ENCODE measurements at places on chromosomes 11 and 22. TPM values are rescaled to one million over a fixed set of nuclear protein-coding genes. Genes with fewer than 3 reads are reported as not detected.

DNA sequence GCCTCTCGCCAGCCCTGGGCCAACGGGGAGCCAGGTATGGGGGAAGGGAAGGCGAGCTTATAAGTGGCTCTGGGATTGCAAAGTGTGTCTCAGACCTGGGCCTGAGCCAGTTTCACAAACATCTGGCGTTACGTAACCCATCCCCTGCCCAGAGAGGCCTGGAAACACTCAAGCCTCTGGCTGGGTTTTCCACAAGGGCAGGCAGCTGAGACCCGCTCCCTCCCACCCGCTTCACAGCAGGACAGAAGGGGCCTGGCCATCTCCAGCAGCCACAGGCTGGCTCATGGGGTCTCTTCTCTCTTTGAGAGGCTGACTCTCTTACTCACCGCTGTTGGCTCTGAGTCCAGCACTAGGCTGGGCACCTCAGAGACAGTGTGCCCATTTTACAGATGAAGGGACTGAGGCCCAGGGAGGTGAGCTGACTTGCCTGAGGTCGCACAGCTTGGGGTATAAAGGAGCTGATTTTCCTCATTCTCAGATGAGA lies 44.5 kb downstream of the TRIOBP start:
- peak; percentile 27 for DNase-seq
- no peaks in the 10 kb centered on the region for H3K27me3 ChIP-seq
- peaks cover 5% of the 10 kb centered on the region for H3K4me1 ChIP-seq
- H3K27ac ChIP-seq = no peak overlapping the region
- H3K36me3 ChIP-seq = no peaks in the 10 kb centered on the region

GRCh38 chr11:102476812-102477211 lies 24.2 kb upstream of the TMEM123 start:
- H3K36me3 ChIP-seq = no peaks in the 10 kb centered on the region
- peaks cover 10% of the 10 kb centered on the region for H3K4me1 ChIP-seq
- H3K27me3 ChIP-seq = no peaks in the 10 kb centered on the region
- H3K27ac ChIP-seq = no peak overlapping the region
- DNase-seq = peak; percentile 23

DNA sequence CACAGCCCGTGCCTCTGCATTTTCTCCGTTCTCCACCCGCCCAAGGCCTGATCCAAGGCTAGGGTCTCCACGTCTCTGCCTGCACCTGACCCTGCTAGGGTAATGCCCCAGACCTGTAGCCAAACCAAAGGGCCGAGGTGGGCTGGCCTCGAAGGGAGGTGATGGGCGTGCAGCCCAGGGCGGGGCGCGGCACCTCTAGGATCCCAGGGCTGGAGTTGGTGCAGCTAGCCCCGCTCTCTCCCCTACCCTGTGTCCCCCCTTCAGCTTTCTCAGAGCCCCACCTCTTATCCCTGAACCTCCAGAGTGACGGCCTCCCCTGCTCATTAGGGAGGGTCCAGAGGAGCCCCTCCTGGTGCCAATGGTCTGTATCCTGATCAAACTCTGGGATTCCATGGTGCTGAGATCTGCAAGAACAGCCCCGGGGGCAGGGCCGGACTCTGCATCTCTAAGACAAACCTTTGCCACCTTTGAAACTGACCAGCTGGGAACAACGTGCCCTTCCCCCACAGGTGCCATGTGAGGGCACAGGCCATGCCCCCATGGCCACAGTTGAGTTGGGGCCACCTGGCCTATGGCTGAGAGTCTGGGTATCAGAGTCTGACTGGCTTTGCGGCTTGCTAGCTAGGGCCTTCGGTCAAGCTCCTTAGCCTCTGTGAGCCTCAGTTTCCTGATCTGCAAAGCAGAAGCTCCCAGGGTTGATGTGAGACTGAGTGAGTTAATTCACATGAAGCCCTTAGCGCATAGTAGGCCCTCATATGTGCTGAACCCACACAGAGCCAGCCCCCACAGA lies 23.1 kb upstream of the CBX7 start:
- no peak overlapping the region for H3K4me3 ChIP-seq
- peaks cover 66% of the 10 kb centered on the region for H3K4me1 ChIP-seq
- H3K27me3 ChIP-seq = no peaks in the 10 kb centered on the region

GRCh38 chr11:123110397-123110796 lies 48.5 kb upstream of the HSPA8 start:
- H3K36me3 ChIP-seq = no peaks in the 10 kb centered on the region
- H3K27ac ChIP-seq = no peak overlapping the region
- H3K4me3 ChIP-seq = no peak overlapping the region
- H3K4me1 ChIP-seq = no peaks in the 10 kb centered on the region
- no peaks in the 10 kb centered on the region for H3K27me3 ChIP-seq
- DNase-seq = no peak

DNA sequence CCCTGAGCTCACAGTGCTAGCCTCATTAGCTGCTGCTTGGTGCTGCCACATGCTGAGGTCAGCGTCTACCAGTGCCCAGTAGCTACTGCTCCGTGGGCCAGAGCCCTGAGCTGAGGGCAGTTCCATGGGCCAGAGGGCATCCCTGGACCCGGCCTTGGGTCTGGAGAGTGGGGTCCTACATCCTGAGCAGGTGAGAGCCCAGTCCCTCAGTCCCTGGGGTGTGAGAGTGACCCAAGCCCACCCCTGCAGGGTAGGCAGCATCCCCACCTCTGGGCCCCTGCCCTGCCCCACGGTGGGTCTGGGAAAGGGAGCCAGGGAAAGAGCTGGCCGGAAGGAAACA lies 9.8 kb downstream of the LMNTD2 start:
- H3K4me1 ChIP-seq = peaks cover 3% of the 10 kb centered on the region
- peaks cover 15% of the 10 kb centered on the region for H3K27me3 ChIP-seq
- H3K36me3 ChIP-seq = no peaks in the 10 kb centered on the region
- no peak for DNase-seq
- no peak overlapping the region for H3K4me3 ChIP-seq

DNA sequence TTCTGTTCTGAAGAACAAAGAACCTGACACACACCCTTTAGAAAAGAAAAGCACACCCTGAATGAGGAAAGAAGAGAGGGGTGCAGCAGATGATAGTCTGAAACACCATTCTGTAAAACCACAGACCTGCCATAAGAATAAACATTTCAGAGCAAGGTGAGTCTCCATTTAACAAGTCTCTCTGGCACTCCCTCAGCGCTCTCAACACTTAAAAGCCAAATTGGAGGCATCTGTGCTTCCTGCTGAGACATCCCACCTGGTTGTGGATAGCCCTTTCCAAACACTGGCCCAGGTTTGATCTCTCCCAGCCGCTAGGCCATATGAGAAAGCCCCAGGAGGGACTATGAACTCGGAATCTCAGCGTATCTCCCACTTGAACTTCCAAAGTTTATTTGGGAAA lies 36.3 kb downstream of the ETS1 start:
- peaks cover 7% of the 10 kb centered on the region for H3K4me1 ChIP-seq
- H3K36me3 ChIP-seq = no peaks in the 10 kb centered on the region
- H3K27ac ChIP-seq = no peak overlapping the region
- no peak for DNase-seq

DNA sequence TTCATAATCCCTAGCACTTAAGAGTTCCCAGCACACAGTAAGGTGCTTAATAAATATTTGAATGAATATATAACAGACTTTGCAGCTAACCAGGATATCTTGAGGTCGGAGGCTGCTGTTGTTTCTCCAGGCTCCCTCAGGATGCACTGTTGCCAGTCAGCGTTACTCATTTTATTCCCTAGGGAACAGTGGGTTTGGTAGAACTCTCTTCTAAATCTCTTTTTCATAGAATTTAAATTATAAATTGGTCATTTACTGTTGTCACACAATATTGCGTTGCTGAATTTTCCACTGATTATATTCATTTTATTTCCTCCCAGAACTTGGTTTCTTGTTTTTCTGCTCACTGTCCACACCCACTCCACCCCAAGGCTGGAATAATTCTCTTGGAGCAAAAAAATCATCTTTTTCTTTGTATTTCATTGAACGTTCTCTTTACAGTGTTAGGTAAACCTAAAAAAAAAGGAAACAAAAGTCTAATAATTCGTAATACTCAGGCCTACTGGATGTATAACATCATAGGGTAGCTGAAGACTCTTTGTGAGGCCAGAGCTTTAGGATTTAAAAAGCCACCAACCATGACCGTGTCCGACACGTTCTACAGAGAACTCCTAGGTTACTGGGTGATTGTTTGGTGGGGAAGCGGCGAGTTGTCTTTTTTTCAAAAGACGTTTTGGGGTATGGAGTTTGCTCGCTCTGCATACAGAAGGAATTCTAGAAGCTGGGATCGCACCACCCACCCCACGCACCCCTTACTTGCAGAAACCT lies 766 bp upstream of the CAPRIN1 start:
- peaks cover 7% of the 10 kb centered on the region for H3K36me3 ChIP-seq
- peak overlapping the region; percentile 100 for H3K4me3 ChIP-seq
- no peak for DNase-seq
- H3K27ac ChIP-seq = peak overlapping the region; percentile 100
- H3K27me3 ChIP-seq = no peaks in the 10 kb centered on the region
- H3K4me1 ChIP-seq = peaks cover 17% of the 10 kb centered on the region

- H3K27me3 ChIP-seq = peaks cover 94% of the 10 kb centered on the region
- H3K4me1 ChIP-seq = peaks cover 13% of the 10 kb centered on the region
- DNase-seq = peak; percentile 82
- no peak overlapping the region for H3K27ac ChIP-seq
- H3K36me3 ChIP-seq = no peaks in the 10 kb centered on the region
Observed at GRCh38 chr22:26172389-26172990, 3.2 kb downstream of the SEZ6L start.

NRXN2 gene
- total RNA-seq = 9.2 TPM

FGF4 gene
- 0.22 TPM for total RNA-seq

SLC37A2 gene
- 3.3 TPM for total RNA-seq
